ENCODE measurements at places on chromosomes 6 and 20.

GRCh38 chr6:110618591-110619267, 142.3 kb upstream of the SLC22A16 start:
- no peak for DNase-seq

DNA sequence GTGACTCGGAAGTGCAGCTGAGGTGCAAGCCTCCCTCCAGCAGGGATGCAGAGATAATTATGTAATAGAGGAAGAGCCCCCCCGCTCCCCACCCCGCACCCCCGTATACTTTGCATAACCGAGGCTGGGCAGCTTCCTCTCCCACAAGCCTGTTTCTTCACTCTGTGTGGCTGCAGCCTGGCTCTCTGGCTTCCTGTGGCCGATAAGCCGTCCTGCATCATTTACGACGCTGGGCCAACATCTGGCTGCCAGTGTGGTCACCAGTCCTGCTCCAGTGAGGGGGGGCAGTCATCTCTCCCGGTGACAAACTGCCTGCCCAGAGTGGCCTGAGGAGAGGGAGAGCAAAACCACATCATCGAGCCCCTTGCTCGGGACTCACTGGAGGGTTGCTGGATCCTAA, 59.2 kb downstream of the RBM38 start:
- no peak for DNase-seq

- no peak for DNase-seq
Measured at GRCh38 chr6:108667993-108668392, 107.3 kb downstream of the FOXO3 start.

GRCh38 chr6:4318321-4318720, 182.9 kb upstream of the ECI2 start:
- no peak for DNase-seq

- no peak for DNase-seq
Measured at GRCh38 chr20:54651252-54651651, 175.9 kb downstream of the DOK5 start.

DNA sequence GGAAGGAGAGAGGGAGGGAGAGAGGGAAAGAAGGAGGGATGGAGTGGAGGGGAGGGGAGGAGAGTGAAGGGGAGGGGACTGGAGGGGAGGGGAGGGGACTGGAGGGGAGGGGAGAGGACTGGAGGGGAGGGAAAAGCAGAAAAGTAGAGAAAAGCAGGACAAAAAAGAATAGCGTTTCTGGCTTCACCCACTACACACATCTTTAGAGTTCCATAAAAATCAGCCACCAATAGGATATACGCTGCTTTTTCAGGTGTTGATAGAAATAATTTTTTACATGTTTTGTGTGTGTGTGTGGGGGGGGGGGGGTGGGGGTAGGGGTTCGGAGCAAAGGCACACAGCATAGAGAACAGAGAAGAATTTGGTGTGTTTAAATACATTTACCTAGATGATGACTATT, 1259.1 kb downstream of the EPHA7 start:
- DNase-seq: no peak

- no peak for DNase-seq
Measured at GRCh38 chr6:91490671-91491301, 903.9 kb upstream of the MAP3K7 start.

GRCh38 chr20:39016041-39016440, 53.9 kb downstream of the DHX35 start:
- DNase-seq: no peak

- DNase-seq: no peak
Measured at GRCh38 chr6:139327038-139327437, 35.2 kb upstream of the TXLNB start.

GRCh38 chr6:154993710-154994109, 1.4 kb upstream of the TIAM2 start:
- DNase-seq: no peak

- DNase-seq: no peak
Measured at GRCh38 chr6:89559487-89559886, 79.1 kb downstream of the LYRM2 start.

DNA sequence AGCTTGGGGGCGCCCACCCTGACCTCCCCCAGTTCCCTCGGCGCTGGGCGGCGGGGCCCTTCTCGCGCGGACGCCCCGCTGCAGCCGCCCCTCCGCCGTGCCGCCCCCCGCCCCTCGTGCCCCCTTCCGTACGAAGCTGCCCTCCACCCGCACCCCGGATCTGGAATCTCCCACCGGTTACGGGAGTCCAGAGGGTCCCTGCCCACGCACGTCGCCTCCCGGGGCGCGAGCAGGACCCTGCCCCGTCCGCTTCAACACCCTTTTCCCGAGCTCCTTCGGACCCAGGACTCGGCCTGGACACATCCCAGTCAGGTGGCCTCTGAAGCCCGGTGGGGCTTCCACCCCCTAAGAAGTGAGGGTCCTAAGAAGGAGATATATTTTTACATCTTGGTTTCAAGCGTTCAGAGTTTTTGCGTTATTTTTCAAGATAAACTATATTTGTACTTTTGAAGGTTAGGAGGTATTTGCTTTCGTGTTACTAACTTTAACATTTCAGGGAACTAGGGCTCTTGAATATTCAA, 506 bp downstream of the ARFGAP1 start:
- no peak for DNase-seq

All from effector CD4-positive, alpha-beta T cell (primary cell).